NCI-H1694 treated with DMSO at 0.1 percent for 48 hours (cell line): ENCODE measurements at places on chromosomes 16 and 17.

- DNase-seq, result peak; percentile 53
Observed at GRCh38 chr17:51120357-51120738, 320 bp downstream of the SPAG9 start.

DNA sequence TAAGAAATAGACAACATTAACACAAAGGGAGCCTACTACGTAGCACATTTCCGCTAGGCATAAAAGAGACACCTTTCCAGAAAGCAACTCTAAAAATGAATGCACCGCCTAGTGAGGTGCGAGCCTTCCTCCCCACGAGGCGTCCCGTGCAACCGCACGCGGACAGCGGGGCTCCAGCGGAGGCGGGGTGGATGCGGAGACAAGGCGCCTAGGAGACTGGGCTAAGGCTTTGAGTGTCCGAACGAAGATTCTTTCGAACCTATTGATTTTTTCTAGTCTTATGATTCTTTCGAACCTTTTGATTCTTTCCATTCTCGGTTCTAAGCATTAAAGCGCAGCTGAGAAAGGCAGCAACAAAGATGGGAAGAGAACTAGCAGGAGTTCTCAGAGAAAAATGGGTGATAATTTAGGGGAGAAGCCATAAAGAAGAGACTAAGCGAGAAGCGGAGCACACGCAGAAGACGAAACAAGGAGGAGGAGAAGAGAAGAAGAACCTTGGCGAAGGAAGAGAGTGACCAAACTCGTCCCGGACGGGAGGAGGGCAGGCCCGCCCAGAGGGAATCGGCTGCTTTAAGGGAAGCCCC lies 394 bp upstream of the CPD start:
- no peak for DNase-seq

DNA sequence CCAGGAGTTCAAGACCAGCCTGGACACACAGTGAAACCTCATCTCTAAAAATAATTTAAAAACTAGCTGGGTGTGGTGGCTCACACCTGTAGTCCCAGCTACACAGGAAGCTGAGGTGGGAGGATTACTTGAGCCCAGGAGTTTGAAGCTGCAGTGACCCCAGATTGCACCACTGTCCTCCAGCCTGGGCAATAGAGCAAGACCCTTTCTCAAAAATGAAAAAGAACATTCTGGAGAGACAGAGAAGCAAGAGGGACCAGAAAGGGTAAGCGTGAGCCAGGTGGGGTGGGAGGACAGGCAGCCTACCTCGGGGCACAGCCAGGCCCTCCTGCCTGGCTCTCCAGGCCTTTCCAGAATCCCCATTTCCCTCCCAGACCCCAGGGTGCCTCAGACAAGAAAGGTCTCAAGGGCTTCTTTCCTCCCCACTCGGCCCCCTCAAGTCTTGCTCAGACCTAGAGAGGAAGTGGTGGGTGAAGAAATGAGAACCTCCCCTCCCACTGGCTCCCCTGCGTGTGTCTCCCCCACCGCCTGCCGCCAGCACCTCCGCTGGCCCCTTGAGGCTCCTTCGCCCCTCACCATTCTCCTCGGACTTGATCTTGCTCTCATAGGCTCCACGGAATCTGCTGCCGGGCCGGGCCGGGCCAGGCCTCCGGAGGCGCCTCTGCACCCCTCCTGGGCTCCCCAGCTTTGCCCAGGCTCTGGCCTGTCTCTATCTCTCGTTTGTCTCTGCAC lies 503 bp downstream of the C16orf54 start:
- no peak for DNase-seq

- DNase-seq, result no peak
Observed at GRCh38 chr16:27813591-27813990, 249.9 kb downstream of the GSG1L start.

DNA sequence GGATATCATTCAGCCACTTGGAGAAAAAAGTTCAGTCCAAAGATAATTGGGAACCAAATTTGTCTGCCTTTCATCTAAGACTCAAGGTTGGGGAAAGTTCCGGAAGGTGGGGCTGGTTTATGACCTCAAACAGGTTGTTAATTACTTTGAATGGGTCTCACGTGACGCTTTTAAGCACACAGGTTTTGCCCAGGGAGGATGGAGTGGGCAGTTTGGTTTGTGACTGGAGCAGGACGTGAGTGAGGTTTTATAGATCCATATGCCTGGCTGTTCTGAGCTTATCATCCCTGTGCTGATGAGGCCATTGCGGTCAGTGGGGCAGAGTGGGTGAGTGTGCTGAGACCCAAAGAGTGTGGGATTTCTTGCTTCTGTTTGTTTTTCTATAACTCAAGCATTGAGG lies 38.7 kb upstream of the GPRC5B start:
- no peak for DNase-seq

GRCh38 chr17:16465052-16465312 lies 27.0 kb downstream of the LRRC75A start:
- no peak for DNase-seq

DNA sequence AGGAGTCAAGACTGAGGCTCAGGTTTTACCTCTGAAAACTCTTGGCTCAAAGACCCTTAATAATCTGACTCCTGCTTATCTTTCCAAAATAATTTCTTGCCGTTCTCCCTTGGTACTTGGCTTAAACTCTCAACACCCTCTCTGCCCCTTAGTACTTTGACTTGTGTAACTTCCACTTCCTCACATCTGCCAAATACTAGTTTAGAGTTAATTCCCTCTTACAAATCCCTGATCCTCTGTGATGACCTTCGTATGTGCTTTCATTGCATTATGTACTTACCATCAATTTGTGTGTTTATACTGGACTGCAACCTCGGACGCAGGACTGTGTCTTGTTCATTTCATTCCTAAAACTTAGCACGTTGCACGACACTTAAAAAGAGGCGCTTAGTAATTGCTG lies 35.2 kb downstream of the ZNF207 start:
- no peak for DNase-seq

DNA sequence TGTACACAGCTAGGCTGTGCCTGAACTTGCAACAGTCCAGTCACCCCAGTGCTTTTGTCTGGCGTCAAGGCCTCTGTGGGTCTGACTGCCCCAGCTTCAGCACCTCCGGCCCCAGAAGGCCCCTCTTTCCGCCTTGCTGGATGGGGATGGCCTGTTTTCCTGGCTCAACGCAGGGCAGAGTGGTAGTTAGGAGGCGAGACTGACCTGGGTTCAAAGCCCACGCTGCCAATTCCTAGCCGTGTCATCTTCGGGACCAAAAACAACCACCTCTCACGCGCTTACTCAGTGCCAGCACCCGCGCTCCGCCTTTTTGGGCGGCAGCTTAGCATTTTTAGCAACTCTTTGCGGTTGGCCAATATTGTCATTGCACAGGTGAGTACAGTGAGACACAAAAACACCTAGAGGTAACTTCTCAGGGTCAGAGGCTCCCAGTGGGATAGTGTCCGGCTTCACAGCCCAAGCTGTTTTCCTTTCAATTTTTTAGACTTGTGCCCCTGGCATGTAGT lies 4.6 kb downstream of the MYBBP1A start:
- DNase-seq, result no peak

DNA sequence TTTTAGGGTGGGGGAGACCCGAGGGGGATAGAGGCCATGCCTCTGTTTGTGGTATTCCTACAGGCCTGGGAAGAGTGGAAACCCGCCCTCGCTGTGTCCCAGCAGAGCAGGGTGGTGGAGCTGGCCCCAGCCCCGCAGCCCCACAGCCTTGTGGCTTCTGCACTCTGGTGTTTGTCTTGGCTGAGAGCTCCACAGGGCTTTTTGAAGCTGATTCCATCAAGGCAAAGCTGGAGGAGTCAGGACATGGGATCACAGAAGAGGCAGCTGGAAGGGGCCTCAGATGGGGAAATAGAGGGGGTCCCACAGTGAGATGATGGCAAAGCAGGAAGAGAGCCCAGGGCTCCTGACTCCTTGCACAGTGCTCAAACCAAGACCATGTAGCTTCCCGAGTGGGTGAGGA lies 5.0 kb upstream of the WFIKKN2 start:
- DNase-seq, result peak; percentile 9

DNA sequence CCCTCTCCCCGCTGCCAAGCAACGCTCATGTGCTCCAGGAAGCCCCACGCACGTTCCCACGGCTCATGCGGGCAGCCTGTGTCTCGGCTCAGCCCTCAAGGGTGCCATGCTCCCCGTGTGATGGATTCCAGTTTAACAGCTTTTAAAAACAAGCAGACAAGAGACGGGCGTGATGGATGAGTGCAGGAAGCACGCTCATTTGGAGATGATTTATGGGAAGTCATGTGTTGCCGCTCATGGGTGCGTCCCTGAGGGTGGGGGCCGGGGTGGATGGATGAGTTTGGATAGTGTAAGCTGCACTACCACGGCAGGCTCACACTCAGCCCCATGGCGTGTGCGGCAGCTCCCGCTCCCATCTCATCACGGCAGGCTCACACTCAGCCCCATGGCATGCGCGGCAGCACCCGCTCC lies 132.8 kb downstream of the RBFOX3 start:
- DNase-seq, result no peak

- DNase-seq, result no peak
Observed at GRCh38 chr16:1613211-1613622, 1.1 kb downstream of the CRAMP1 start.

DNA sequence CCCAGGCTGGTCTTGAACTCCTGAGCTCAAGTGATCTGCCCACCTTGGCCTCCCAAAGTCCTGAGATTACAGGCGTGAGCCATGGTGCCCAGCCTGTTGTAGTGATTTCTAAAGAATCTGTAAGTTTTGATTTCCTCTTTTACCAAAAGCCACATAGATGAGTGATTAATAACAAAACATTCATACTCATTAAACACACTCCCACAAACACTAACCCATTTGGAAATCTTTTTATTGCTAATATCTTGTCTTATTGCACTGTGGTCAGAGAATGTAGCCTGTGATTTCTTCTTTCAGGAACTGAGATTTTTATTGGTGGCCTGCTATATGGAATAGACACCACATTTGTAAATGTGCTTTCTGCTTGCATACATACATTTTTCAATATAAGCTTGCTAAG lies 31.6 kb downstream of the MYH10 start:
- DNase-seq, result no peak

DNA sequence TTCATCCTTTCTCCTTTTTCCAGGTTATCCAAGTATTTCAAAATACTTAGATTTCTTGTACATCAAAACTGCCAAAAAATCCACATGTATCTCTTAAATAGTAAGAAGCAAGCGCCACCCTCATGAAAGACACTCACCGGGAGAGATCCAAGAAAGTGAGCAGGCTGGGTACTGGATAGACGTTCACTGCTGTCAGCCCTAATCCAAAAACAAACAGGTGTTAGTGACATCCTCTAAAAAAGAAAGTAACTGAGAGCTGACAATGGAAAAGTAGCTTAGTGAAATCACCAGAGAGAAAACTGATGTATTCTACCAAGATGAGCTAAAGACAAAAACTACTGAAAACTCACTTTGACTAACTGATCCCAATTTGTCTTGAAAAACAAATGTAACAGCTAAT lies 46.1 kb downstream of the MARVELD3 start:
- no peak for DNase-seq

DNA sequence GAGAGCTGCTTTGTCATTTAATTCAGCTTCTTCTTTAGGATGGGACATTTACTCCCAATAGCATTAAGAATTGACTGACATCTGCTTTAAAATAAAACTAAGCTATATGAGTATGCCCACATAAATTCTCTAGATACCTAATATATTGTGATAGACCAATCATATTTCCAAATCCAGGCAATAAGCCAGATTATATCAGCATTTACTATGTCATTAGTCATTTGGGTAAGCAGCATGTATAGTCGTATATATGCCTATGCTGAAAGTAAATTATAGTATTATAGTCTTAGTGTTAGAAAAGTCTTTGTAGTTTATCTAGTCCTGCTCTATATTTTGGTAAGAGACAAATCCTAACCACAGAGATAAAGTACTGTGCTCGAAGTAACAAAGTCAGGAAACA lies 958.1 kb downstream of the KCNJ2 start:
- no peak for DNase-seq

DNA sequence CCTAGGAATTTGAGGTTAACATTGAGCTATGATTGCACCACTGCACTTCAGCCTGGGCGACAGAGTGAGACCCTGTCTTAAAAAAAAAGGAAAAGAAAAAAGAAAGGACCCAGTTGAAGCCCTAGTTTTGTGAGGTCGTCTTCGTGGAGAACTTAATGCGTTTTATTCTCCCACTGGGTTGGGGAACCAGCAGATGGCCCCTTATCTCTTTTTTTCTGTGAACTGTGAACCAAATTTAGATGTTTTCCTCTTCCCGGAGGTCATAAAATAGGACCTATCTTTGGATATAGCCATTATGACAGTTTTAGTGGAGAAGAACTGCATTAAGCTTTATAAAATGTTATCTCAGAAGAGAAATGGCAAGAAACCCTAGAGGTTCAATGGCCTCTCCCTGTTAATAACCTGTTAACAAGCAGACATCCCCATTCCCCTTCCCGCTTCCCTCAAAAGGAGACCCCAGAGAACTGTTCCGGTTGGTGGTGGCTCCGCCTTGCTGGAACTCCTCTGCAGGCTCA lies 23.5 kb downstream of the KIAA0513 start:
- DNase-seq, result no peak

- DNase-seq, result no peak
Observed at GRCh38 chr16:28623172-28623711, 13.4 kb upstream of the SULT1A1 start.

- peak; percentile 66 for DNase-seq
Observed at GRCh38 chr16:3819746-3820724, 60.5 kb downstream of the CREBBP start.

- no peak for DNase-seq
Observed at GRCh38 chr17:50956409-50956749, 90.2 kb upstream of the TOB1 start.

- DNase-seq, result no peak
Observed at GRCh38 chr17:48541036-48541576, 3.8 kb downstream of the HOXB2 start.

DNA sequence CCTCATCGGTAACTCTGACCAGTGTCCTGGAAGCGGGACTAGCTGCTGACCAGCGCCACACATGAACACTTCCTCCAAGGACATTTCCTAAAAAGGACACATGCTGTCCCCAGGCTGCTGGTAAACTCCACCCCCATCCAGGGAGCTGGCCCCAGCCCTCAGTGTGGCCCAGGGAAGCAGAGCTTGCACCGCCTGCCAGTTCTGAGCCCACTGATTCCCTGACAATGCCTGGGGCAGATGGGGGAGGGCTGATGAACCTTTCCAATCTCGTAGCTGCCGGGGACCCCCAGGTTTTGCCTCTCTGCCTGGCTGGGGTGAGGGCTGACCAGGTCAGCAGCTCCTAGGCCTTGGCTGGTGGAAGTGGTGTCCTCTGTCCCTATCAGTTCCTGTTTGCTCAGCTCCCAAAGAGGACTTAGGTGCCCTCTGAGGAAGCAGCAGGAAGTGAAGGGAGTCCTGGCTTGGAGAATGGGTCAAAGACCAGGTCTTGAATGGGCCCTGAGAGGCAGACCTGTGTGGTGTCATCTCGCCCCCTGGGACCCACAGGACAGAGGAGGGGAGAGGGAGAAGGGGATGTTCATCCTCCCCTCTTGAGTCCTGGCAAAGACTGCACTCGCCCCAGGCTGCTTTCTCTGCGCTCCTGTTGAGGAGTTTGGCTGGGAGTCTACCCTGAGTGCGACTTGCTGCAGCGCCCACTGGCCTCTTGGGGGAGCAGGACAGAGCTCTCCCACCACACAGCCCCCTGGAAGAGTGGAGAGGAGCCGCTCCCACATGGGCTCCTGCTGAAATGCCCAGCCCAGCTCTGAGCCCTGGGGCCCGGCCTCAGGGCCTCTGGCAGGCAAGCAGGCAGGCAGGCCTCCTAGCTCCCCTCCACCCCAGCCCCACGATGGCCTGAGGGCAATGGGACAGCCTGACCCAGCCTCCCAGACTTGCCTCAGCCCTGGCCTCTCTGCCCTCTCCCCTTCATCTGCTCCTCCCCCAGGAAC lies 16.8 kb downstream of the PDK2 start:
- peak; percentile 80 for DNase-seq

- no peak for DNase-seq
Observed at GRCh38 chr17:42387661-42388380, 421 bp downstream of the STAT3 start.

GRCh38 chr16:19929062-19929511 lies 44.4 kb upstream of the GPRC5B start:
- no peak for DNase-seq
